ENCODE measurements at places on chromosomes 6 and 20. TPM values are rescaled to one million over a fixed set of nuclear protein-coding genes. Genes with fewer than 3 reads are reported as not detected.

Gene ALDH5A1
- total RNA-seq: 0.09 TPM

Gene TREM1
- 0.16 TPM for total RNA-seq

Gene PAK5
- not detected for total RNA-seq

Gene ZNF512B
- 5.2 TPM for total RNA-seq

Gene PHACTR3
- not detected for total RNA-seq

Gene SIRPA
- 6.6 TPM for total RNA-seq

Gene GPR63
- 0.16 TPM for total RNA-seq

Gene MUC22
- total RNA-seq: not detected

Gene SEL1L2
- total RNA-seq: not detected

Data from bronchial smooth muscle cell (primary cell).